ENCODE measurements at places on chromosomes 13 and 19.

GRCh38 chr13:20826301-20826700, 52.5 kb upstream of the EEF1AKMT1 start:
- no peak for DNase-seq
- peaks cover 8% of the 10 kb centered on the region for H3K4me1 ChIP-seq
- H3K27me3 ChIP-seq: no peaks in the 10 kb centered on the region
- peaks cover 5% of the 10 kb centered on the region for H3K36me3 ChIP-seq

DNA sequence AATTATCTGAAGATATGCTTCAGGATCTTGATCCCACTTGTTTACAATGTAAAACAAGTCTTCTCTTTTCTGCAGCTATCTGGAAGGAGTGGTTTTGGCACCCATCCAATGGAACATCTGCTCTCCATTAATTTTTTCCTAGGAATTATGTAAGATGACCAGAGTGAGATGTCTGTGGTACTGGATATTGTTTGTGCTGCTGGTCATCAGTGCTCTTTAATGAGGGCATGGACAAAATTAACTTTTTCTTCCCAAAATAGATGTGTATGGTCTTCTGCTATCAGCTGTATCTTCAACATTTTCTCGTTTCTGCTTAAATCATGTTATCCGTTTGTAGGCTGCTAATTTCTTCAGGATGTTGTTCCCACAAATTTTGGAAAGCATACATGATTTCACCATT, 415.4 kb upstream of the KLHL1 start:
- H3K27ac ChIP-seq: no peak overlapping the region
- H3K27me3 ChIP-seq: no peaks in the 10 kb centered on the region
- H3K4me3 ChIP-seq: no peak overlapping the region
- no peak for DNase-seq
- H3K4me1 ChIP-seq: no peaks in the 10 kb centered on the region

DNA sequence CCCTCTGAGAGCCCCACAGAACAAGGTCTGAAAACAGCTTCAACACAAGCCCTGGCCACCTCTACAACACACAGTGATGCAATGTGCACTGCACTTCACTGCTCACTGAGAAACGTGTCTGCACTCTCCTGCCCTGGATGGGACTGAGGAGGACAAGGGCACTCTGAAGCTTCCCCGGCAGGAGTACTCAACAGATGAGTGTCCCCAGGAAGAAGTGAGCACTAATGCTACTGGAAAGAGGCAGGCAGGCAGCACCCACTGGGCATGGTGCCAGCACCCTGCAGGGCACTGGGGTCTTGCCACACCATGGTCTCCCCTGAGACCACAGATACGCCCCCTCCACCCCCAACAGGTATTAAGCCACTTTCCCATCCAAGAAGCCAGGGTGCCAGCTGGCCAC, 17.7 kb upstream of the SLC35E1 start:
- H3K4me3 ChIP-seq: no peak overlapping the region
- H3K36me3 ChIP-seq: no peaks in the 10 kb centered on the region
- DNase-seq: peak; percentile 61
- H3K27me3 ChIP-seq: no peaks in the 10 kb centered on the region
- peaks cover 88% of the 10 kb centered on the region for H3K4me1 ChIP-seq
- no peak overlapping the region for H3K27ac ChIP-seq

DNA sequence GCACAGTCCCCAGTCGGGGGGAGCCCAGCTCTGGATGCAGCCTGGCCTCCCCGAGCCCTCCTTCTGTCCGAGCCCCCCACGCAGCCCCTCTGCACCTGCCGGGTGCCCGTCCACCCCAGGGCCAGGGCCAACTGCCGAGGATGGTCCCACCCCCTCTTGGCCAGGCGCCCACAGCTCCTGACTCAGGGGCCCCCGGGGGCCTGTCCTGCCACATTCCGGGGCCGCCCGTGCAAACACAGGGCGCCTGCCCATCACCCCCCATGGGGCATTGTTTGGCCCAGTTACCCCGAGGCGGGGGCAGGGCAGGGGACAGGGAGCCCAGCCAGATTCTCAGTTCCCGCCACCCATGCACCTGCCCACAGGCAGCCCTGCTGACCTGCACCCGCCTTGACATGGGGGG, 5.3 kb upstream of the TCF3 start:
- DNase-seq: no peak
- no peaks in the 10 kb centered on the region for H3K36me3 ChIP-seq
- H3K4me3 ChIP-seq: no peak overlapping the region
- H3K27me3 ChIP-seq: peaks cover 8% of the 10 kb centered on the region

DNA sequence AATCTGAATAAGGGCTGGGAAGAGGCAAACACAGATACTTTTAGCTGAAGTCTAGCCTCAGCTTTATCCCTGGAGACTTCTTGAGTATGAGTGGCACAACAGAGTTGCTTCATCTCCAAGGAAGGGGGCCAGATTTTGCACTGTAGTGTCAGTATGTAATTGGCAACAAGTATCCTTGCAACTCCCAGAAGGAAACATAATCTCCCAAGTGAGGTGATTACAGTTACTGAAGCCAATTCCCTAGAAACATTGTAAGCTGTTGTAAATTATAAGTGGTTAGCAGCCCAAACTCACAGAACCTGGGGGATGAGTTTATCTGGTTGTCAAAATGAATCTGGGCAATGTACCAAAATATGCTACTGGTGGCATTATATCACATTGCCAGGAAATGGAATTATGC, 2065.7 kb upstream of the PCDH20 start:
- no peaks in the 10 kb centered on the region for H3K27me3 ChIP-seq
- no peaks in the 10 kb centered on the region for H3K4me1 ChIP-seq
- no peak overlapping the region for H3K27ac ChIP-seq
- H3K36me3 ChIP-seq: no peaks in the 10 kb centered on the region
- DNase-seq: no peak
- H3K4me3 ChIP-seq: no peak overlapping the region

Data from suprapubic skin (tissue), 4 donors.